ENCODE measurements at places on chromosomes 3 and 15.

DNA sequence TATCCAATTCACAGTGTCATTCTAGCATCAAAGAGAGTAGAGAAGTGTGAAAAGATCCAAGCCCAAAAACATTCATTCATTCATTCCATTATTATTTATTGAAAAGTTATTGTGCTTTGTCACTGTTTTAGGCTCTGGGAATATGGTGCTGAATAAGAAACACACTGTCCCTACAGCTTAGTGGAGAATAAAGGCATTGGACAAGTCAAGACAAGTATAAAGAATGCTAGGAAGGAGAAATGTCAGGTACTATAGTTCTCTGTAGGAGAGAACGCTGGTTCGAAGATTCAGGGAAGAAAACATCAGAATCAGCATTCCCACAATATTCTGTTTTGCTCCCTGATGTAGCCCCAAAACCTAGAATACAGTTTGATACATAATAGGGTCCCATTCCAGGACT, 128.8 kb upstream of the CHRM5 start:
- no peak for DNase-seq

GRCh38 chr3:79453600-79453999, 314.2 kb downstream of the ROBO1 start:
- no peak for DNase-seq

DNA sequence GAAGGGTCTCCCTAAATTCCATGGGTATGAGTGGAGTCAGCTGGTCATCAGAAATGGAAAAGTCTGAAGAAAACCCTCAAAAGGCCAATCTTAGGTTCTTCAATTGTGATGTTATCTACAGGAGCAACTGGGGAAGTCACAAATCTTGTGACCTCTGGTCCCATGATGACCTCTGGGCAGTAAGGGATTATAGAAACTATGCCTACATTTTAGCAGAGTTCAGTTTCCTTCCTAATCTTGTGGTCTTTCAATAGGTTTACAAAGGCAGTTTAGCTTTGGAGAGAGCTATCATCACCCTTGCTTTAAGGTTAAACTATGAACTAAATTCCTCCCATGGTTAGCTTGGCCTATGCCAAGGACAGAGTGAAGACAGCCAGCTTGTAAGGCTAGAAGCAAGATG, 225.1 kb downstream of the DPH6 start:
- no peak for DNase-seq

GRCh38 chr15:46703020-46703861, 1014.1 kb upstream of the SEMA6D start:
- DNase-seq = no peak

DNA sequence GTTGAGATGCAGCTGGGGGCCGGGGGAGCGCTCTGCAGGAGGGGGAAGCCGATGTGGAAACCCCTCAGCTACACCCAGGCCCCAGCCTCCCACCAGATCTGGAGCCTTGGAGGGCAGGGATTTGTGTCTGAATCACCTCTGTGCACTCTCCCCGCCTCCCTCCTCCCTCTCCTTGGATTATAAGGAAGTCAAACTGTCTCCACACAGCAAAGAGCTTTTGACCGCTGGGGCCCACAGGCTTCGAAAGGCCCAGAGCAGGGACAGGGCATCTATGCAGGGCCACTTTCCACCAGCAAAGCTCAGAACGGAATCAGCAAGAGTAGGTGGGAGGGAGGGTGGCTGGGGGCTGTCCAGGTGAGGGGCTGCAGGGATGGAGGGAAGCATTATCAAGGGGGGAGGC, 68.9 kb downstream of the IQSEC1 start:
- DNase-seq = no peak

GRCh38 chr15:27854601-27855000, 244.5 kb downstream of the OCA2 start:
- DNase-seq = no peak

DNA sequence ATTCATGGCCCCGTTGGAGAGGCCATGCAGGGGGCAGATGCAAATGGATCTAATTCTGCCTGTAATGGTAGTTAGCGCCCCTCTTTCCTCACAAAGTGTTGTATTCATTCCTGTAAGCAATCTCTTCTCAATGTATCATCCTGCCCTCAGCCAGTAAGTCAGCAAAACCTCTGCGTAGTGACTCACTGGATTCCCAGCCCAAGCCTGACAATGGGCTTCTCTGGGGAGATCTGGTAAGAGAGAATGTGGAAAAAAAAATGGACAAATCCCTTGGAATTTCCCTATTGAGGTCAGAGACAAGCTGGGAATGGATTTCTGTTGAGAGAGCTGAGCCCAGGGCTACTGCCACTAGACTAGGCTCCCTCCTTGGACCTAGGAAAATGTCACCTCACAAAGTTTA, 25.4 kb downstream of the ADPGK start:
- DNase-seq = no peak

DNA sequence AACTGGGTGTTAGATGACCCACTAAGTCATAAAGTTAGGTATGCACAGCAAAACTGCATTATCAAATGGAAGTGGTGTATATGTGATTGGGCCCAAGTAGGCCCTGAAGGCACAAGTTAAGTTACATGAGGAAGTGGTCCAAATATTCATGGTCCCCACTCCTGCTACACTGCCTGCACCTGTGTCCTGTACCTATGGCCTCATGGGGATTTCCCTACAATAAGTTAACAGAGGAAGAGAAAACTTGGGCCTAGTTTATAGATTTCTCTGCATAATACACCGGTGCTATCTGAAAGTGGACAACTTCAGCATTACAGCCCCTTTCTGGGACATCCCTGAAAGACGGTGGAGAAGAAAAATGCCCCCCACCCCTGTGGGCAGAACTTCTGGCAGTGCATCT, 41.5 kb downstream of the STRIT1 start:
- DNase-seq = no peak

DNA sequence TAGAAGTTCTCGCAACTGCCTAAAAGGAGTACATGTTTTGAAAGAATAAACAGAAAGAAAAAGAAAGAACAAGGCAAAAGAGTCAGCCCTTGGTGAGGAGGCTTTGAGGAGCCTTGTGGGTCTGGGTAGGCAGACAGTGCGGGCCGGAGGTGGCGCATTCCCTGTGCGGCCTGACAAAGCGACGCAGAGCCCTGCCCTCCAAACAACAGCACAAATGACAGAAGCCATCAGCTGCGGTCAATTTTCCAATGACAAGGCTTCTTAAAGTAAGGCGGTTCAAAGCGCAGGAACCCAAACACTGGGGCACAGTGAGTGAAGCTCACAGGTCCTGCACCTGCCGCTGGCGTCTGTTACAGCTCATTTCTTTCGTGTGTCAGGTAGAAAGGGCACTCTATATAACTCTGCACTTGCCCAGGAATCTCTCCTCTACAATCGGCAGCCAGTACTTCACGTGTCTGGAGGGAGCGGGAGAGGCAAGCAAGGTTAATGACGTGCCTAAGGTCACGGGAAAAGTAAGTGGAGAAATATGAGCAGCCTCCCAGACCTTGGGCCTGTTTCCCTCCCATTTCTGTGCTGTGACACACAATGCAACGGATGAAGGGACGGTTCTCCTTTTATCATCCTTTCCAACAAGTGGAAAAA, 178.1 kb downstream of the OPA1 start:
- no peak for DNase-seq

DNA sequence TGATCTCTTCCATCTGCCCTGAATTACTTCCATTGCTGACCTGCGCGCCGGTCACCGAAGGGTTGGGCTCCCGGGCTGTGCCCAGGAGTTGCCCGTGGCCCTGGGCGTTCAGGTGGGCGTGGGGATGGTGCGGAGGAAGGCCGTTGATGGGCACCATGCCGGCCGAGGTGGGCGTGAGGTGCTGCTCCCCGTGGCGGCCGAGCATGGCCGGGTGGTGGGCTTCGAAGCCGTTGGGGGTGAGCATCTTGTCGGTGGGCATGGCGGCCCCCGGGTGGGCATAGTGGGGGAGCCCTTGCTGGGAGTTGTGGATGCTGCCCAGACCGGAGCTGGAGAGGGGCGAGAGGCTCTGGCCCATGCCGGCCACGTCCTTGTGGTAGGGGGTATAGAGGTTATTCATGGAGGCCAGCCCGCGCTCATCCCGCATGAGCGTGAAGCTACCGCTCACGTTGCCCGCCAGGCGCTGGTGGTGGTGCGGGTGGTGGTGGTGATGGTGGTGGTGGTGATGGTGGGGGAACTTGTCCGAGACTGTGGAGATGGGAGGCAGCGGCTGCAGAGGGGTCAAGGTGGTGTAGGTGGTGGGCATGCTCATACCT, 1.0 kb downstream of the ONECUT1 start:
- no peak for DNase-seq

- no peak for DNase-seq
Measured at GRCh38 chr15:90124507-90124906, 22.2 kb upstream of the IDH2 start.

DNA sequence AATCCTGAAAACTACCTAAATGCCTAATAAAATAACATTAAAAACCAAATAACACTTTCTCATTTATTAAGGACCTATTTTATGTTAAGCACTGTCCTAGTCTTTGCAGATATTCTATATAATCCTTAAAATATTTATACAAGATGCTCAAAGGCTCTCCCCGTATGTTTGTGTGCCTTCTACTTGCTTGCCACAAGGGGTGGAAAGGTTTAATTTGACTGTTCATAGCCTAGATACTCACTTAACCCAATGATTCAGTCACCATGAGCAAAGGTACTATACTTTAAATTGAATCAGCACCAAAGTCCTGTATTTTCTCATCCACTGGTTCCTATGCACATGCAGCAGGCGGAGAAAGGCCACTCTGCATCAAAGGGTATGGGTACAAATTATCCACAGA, 32.0 kb downstream of the LSAMP start:
- no peak for DNase-seq

- no peak for DNase-seq
Measured at GRCh38 chr3:31384117-31384516, 148.6 kb upstream of the STT3B start.

All from CD4-positive, alpha-beta T cell treated with Interleukin-1 beta for 1 hour (primary cell).